Endodermal cell (in vitro differentiated cells): ENCODE measurements at places on chromosomes 12 and 14. TPM values are rescaled to one million over a fixed set of nuclear protein-coding genes. Genes with fewer than 3 reads are reported as not detected.

SOAT2 gene
- total RNA-seq = 0.29 and 0.46 TPM in 2 replicates

JAG2 gene
- total RNA-seq = 6.4 to 9.3 TPM (median 7.3 TPM) in 3 replicates

PLEKHG7 gene
- not detected in 2 replicates for total RNA-seq

GRCh38 chr12:59066445-59066844 is 146.1 kb upstream of the LRIG3 start:
- no peaks in the 10 kb centered on the region for H3K36me3 ChIP-seq
- H3K4me1 ChIP-seq = peaks cover 7% of the 10 kb centered on the region
- H3K27me3 ChIP-seq = no peaks in the 10 kb centered on the region
- DNase-seq = no peak
- no peak overlapping the region for H3K4me3 ChIP-seq
- H3K27ac ChIP-seq = peak overlapping the region; percentile 81

GRCh38 chr14:68779761-68780323 is 13.0 kb downstream of the ZFP36L1 start:
- H3K27me3 ChIP-seq = no peaks in the 10 kb centered on the region
- no peak overlapping the region for H3K4me3 ChIP-seq
- H3K27ac ChIP-seq = no peak overlapping the region

DNA sequence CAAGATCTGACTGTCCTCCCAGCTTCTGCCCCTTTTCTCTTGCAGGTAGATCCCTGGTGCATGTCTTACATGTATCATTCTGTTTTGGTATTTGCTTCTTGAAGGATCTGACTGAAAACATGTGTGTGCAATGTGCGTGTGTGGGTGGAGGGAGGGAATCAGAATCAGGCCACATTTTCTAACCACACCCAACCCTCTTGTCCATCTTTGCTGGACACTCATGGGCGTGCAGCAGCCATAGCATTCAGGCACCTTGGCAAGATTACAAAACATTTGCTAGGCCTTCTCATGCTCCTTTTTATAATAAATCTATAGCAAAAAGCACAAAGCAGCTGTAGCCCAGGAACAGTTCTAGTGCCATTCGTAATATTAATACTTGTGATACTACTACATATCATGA is 233.6 kb upstream of the E2F7 start:
- H3K27ac ChIP-seq = no peak overlapping the region
- no peaks in the 10 kb centered on the region for H3K4me1 ChIP-seq
- no peak for DNase-seq
- no peaks in the 10 kb centered on the region for H3K27me3 ChIP-seq

DNA sequence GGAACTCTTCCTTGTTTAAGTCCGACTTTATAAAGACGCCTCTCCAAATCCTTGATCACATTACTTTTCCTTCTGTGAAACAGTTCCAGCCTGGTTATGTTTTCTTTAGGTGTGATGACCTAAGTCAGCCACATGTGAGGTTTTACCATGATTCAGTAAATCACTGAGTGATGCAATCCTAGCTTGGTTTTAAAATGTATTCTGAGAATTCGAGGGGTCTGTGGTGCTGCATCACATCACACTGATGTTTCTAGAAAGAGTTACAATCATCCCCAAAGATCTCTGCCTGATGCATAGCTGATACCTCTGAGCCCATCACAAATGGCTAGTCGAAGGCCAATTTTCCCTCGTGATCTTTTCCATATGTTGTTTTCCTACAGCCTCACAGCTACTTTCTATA is 152.7 kb downstream of the ANO2 start:
- no peaks in the 10 kb centered on the region for H3K4me1 ChIP-seq
- H3K27ac ChIP-seq = no peak overlapping the region
- peak; percentile 10 for DNase-seq
- peaks cover 18% of the 10 kb centered on the region for H3K27me3 ChIP-seq
- H3K36me3 ChIP-seq = no peaks in the 10 kb centered on the region

DNA sequence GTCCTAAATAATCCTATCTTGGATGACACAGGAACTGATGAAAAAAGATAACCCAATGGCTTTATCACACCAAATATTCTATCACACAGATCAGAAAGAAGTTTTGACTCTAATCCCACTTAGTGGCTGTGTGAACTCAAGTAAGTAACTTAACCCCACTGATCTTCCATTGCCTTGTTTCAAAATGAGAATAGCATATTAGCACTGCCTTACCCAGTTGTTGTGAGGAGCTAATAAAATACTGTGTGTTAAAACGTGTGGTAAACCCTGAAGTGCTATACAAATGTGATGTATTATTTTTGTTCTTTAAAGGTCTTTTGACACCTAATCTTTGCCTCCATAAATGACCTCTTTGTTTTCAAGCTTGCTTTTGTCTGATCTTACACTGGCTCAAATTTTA is 60.9 kb upstream of the ARID2 start:
- H3K27me3 ChIP-seq = peaks cover 61% of the 10 kb centered on the region
- H3K4me3 ChIP-seq = no peak overlapping the region
- H3K36me3 ChIP-seq = no peaks in the 10 kb centered on the region
- DNase-seq = no peak

DNA sequence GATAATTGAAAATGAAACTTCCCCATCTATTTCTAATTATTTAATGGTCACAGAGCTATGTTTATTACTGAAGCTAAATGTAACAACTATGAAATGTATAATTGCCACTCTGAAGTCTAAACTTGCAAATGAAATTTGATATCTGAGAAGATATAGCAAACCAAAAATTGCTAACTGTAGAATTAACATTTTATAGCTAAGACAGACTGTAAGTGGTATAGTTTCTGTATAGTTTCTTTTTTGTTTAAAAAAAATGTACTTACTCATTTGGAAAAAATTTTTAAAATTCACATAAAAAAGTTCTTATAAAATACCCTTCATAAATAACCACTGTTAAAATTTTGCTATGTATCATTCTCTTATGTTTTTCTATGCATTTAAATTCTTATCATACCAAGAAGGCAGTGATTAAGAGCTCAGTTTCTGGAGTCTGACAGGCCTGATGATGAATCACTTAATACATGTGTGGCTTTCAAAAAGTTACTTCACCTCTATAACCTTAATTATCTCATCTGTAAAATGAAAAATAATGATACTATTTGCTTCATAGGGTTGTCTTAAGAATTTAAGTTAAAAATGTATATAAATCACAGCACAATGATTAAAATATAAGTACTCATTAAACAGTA is 214.7 kb upstream of the GARIN2 start:
- H3K36me3 ChIP-seq = no peaks in the 10 kb centered on the region
- no peak overlapping the region for H3K4me3 ChIP-seq
- H3K4me1 ChIP-seq = no peaks in the 10 kb centered on the region
- DNase-seq = no peak

- no peak overlapping the region for H3K27ac ChIP-seq
- H3K36me3 ChIP-seq = no peaks in the 10 kb centered on the region
- H3K4me3 ChIP-seq = no peak overlapping the region
- H3K27me3 ChIP-seq = no peaks in the 10 kb centered on the region
- H3K4me1 ChIP-seq = no peaks in the 10 kb centered on the region
These were observed 152.1 kb downstream of the MGAT4C start for GRCh38 chr12:86104087-86104486.

GRCh38 chr14:101101456-101102056 is 198.0 kb upstream of the RTL1 start:
- DNase-seq = peak; percentile 36

GRCh38 chr12:106897082-106897481 is 58.6 kb upstream of the TMEM263 start:
- no peaks in the 10 kb centered on the region for H3K36me3 ChIP-seq
- peaks cover 3% of the 10 kb centered on the region for H3K4me1 ChIP-seq
- no peak overlapping the region for H3K27ac ChIP-seq
- no peak for DNase-seq

DNA sequence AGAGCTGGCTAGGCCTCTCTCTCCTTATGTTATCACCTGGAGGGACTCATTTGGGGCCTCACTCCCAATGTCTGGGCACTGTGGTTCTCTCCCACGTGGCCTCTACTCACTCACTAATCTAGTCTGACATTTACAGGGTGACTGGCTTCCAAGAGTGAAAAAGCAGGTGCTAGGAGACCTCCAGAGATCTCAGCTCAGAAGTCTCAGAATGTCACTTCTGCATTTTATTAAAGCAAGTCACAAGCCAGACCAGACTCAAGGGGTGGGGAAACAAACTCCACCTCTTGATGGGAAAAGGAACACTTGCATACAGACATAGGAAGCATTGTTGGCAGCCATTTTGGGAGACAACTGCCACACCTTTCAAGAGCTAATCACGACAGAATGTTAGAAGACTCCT is 175.9 kb downstream of the MON2 start:
- no peak overlapping the region for H3K4me3 ChIP-seq
- H3K4me1 ChIP-seq = peaks cover 21% of the 10 kb centered on the region

GRCh38 chr12:124520265-124520701 is 47.1 kb downstream of the NCOR2 start:
- H3K27me3 ChIP-seq = no peaks in the 10 kb centered on the region
- no peak overlapping the region for H3K4me3 ChIP-seq
- no peak for DNase-seq
- no peaks in the 10 kb centered on the region for H3K4me1 ChIP-seq
- peaks cover 4% of the 10 kb centered on the region for H3K36me3 ChIP-seq
